ENCODE measurements at places on chromosomes 12 and 14.

DNA sequence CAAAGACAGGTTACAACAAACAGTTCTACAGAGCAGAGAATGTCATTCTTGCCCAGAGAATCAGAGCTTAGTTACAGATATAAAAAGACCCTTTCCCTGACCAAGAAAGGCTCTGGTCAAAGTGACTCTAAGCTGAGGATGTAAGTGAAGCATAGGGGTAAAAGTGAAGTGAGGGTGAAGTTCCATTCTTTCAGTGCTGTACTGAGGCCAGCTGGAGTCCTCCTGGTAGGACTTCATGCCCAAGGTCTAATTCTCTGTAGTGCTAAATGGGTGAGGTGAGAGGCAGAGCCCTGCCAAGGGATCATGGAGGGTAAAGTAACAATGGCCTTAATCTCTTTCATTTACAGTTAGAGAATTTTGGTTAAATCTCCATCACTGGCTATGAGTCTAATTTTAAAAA is 38.5 kb downstream of the DUSP16 start:
- H3K4me3 ChIP-seq = no peak overlapping the region
- no peak overlapping the region for H3K27ac ChIP-seq
- H3K36me3 ChIP-seq = peaks cover 49% of the 10 kb centered on the region
- H3K27me3 ChIP-seq = no peaks in the 10 kb centered on the region

- H3K4me3 ChIP-seq = no peak overlapping the region
- H3K4me1 ChIP-seq = no peaks in the 10 kb centered on the region
- no peak overlapping the region for H3K27ac ChIP-seq
- DNase-seq = no peak
- no peaks in the 10 kb centered on the region for H3K36me3 ChIP-seq
Observed at GRCh38 chr14:61925043-61925442, 162.8 kb downstream of the SNAPC1 start.

DNA sequence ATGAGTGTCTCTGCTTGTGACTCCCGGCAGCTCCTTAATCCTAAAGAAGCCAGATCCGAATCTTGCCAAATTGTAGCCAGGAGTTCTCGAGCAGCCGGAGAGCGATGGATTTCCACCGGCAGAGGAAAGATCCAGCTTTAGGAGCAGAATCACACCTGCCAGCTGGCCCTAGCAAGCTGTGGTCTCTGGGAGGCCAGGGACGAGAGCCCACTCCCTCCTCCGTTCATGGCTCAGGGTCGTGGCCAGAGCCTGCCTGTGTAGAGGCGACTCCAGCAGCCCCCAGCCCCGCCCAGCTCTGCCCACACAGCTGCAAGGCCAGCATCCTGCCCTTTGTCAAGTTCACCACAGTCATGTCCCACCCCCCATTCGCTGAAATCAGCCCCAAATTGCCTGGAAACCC is 121.0 kb downstream of the SCARB1 start:
- peaks cover 21% of the 10 kb centered on the region for H3K4me1 ChIP-seq
- no peak for DNase-seq
- peaks cover 13% of the 10 kb centered on the region for H3K27me3 ChIP-seq
- H3K27ac ChIP-seq = no peak overlapping the region
- H3K36me3 ChIP-seq = no peaks in the 10 kb centered on the region

GRCh38 chr12:91926848-91927247 is 218.8 kb downstream of the BTG1 start:
- no peaks in the 10 kb centered on the region for H3K36me3 ChIP-seq
- no peak for DNase-seq
- no peaks in the 10 kb centered on the region for H3K27me3 ChIP-seq
- H3K27ac ChIP-seq = no peak overlapping the region
- peaks cover 6% of the 10 kb centered on the region for H3K4me1 ChIP-seq
- no peak overlapping the region for H3K4me3 ChIP-seq

Data from activated T-helper 2 cell treated with anti-CD3 and anti-CD28 coated beads, Interferon-gamma antibody, Interleukin-2, Interleukin-4, amounts not matched to agents 10 μg/mL and 5 μg/mL and 100 μg/mL, durations not matched to agents 14 hours and 24 hours and 36 hours (primary cell).